ENCODE measurements at places on chromosomes 7 and 10.

DNA sequence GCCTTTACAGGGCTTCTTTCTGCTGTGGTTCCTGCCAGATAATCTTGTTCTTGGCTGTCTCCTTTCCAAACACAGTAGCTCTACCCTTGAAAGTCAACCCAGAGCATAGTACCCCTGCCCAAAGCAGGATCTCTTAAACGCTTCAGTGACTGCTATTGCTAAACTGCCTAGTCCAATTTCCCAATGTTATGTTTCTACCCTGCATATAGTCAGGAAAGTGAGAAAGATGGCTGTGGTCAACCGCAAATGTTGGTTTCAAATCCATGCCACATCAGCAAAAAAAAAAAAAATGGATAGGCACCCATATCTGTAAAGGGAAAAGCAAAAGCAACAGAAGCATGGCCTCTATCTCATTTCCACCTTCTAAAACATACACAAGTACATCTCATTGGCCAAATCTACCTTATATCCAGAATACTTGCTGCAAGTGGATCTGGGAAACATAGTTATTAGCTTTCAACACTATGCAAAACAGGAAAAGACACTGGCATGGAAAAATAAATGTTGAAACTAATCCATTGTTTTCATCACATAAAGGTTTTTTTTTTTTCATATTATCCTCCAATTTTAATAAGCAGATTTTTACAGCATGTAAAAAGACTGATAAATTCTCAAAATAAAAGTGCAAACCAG is 59.8 kb downstream of the DNAJC1 start:
- DNase-seq, result no peak

- DNase-seq, result no peak
These were observed 21.1 kb downstream of the FRMD4A start for GRCh38 chr10:14309593-14309992.

DNA sequence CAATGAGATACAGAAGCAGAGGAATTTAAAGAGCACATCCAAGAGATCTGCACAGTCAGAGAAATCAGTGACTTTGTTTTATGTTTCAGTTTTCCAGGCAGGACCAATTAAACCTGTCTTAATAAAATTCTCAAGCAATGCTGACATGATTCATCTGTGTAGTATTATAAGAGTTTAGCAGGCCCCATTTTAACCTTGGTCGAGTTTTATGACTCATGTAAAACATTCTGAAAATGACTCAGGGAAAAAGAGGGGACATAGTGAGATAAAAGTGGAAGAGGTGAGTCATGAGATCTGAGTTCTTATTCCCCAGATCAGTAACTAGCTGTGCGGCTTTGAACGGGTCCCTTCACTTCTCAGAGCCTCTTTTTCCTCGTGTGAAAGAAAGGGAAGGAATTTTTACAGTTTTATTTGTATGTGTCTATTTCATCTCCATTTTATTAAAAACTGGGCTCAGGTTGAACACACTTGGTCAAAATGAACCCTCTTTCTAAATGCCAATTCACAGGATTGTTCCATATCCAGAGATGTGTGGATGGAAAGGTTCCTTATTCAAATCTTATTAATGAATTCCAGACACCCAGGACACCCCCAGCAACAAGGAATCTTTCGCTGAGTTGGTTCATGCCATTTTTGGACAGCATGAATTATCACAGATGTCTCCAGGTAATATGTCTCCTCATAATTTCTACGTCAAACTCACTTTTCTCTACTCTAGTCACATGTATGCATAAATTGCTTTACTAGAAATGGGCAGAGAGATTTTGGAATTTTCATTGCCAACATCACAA is 143.2 kb downstream of the JAZF1 start:
- DNase-seq, result no peak

DNA sequence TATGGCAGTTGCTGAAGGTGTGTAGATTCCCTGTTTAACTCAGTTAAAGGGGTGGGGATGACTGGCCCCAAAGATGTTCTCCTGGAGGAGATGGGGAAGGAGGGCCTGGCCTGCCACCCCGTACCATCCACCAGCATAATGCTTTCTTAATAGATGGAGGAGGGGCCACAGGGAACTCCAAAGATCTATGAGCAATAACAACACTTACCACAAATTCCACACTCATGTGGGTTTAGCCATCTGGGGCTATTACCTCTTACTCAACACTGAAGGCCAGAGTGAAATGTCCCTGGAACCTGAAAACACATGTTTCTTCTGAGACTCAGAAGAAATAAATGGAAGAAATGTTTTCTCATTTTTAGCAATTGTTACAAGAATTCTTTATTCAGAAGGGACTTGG is 259.0 kb downstream of the CXCL12 start:
- DNase-seq, result no peak

GRCh38 chr10:129418496-129419225 is 48.4 kb upstream of the MGMT start:
- DNase-seq, result no peak

DNA sequence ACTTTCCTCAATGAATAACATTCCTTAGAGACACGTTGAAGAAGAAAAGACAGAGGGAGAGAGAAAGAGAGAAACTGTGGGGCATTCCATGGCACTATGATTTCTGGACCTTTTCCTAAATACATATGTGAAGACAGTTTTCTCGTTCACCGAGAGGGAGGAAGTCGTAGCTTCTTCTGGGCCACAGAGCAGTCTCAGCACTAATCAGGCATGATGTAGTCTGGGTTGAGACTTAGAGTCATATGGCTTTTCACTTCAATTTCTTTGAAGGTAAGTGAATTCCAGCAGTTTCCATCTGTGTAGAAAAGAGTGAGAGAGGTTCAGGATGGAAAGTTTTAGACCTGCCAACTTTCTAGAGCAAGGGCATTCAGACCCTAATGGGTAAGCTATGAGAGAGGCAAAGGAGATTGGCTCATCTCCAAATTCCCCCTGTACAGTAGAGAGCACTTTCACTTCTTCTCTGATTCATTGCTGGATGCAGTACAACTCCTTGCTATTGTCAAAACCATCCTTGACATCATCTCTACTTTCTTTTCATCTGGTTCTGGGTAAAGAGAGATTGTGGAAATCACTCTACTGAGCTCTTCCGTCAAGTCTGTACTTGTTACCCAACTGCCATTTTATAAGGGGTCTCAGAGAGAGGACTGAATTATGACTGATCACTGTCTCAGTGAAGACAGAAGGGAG is 31.5 kb upstream of the OR9A4 start:
- no peak for DNase-seq

- DNase-seq, result no peak
These were observed 163.2 kb downstream of the NOC3L start for GRCh38 chr10:94199565-94199964.

- no peak for DNase-seq
These were observed 243.8 kb upstream of the ETV1 start for GRCh38 chr7:14233076-14233867.

DNA sequence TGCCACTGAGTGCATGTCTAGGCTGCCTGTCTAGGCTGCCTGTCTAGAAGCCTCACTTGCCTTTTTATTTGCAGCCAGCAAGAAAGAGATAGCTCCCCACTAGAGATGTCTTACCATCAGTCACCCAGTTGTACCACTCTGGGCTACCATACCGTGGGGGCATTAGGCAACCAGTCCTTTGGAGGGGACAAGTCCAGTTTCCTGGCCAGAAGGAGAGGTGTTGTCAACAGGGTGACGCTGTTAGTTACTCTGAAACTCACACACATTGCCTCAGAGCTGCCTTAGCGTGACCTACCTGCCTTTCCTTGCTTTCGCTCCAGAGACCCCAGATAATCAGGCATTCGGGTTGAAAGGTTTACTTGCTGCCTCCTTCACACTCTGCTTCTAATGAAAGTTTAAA is 155.4 kb downstream of the CELF2 start:
- no peak for DNase-seq

- no peak for DNase-seq
These were observed 18.8 kb downstream of the CAMK2B start for GRCh38 chr7:44306606-44307005.

- DNase-seq, result no peak
These were observed 37.9 kb downstream of the GRK5 start for GRCh38 chr10:119245272-119245671.

- no peak for DNase-seq
These were observed 90.9 kb downstream of the MLLT10 start for GRCh38 chr10:21624951-21625350.

- no peak for DNase-seq
These were observed 52.0 kb downstream of the PAXIP1 start for GRCh38 chr7:154950960-154951359.

GRCh38 chr7:151736403-151736909 is 140.5 kb downstream of the PRKAG2 start:
- peak; percentile 3 for DNase-seq

GRCh38 chr7:146486519-146486918 is 369.9 kb downstream of the CNTNAP2 start:
- no peak for DNase-seq

DNA sequence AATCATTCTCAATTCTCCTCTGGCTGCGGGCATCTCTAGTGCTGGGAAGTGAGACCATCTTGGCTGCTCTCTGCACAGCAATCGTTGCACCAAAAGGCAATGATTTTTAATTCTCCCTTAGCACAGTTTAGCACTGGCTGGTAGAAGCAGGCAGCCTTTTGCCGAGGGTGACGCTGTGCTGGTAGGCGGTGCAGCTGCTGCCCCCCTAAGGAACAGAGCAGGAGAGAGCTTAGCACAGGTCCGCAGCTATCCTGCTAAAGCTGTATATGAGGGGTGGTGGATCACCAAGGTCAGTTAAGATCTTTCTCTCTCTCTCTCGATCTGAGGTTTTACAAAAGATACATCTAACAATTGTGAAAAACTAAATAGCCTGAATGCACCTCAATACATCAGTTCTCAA is 390.1 kb downstream of the GATA3 start:
- DNase-seq, result no peak

DNA sequence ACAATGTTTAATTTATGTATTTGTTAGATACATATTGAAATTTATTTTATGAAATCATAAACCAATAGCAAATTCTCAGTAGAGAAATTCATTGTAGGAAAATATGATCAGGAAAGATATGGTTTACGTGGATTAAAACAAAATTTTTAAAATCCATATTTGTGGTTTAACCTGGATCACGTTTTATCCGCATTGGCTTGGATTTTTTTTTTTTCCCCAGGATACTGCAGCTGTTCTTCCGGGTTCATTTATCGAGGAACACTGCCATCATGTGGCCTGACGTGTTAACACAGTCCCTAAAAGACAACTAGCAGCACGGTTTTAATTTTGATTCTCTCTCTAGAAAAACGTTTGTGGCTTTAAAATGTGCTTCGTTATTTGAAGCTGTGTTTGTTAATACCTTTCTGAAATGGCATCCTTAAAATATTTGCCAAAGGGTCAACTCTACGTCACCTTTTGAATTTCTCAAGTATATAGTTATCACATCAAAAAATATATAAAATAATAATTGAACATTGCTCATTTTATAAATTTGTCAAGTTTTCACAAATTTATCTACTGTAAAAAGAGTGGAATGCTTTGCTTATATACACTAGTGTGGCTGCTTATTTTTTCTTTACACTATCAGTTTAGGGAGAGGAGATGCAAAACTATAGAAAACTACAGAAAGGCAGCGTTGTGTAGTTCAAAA is 8.7 kb upstream of the ASB4 start:
- peak; percentile 67 for DNase-seq

DNA sequence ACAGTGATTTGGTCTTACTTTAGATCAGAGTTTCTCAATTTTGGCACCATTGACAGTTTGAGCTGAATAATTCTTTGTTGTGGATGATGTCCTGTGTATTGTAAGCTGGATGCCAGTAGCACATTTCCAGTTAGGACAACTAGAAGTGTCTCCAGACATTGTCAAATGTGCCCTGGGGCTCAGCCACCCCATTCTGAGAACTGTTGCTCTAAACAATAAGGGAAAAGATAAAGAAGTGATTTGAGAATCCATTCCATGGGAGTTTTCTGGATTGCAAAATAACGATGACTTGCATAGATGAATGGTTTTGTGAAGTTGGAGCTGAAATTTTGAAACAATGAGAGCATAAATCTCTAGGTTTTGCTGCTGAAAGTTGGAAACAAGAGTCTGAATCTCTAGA is 44.6 kb downstream of the NUP205 start:
- DNase-seq, result no peak

GRCh38 chr7:44246396-44247113 is 45.8 kb downstream of the YKT6 start:
- DNase-seq, result no peak

DNA sequence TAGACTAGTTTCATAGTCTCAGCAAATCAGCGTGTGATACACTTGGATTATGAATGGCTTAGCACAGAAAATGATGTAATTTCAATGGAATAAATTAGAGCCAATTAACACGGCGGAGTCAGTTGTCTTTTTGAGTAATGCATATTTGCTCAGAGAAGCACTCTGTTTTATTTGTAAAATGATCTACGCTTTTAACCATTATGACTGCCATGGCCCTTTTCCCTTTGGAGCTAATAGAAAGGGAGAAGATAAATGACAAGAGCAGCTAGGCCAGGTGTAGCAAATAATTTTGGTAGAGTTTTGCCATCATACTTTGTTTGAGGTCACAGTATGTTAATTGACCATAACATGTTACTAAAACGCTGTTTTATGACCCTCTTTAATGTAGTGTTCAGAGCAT is 86.8 kb downstream of the GPR158 start:
- DNase-seq, result peak; percentile 92

DNA sequence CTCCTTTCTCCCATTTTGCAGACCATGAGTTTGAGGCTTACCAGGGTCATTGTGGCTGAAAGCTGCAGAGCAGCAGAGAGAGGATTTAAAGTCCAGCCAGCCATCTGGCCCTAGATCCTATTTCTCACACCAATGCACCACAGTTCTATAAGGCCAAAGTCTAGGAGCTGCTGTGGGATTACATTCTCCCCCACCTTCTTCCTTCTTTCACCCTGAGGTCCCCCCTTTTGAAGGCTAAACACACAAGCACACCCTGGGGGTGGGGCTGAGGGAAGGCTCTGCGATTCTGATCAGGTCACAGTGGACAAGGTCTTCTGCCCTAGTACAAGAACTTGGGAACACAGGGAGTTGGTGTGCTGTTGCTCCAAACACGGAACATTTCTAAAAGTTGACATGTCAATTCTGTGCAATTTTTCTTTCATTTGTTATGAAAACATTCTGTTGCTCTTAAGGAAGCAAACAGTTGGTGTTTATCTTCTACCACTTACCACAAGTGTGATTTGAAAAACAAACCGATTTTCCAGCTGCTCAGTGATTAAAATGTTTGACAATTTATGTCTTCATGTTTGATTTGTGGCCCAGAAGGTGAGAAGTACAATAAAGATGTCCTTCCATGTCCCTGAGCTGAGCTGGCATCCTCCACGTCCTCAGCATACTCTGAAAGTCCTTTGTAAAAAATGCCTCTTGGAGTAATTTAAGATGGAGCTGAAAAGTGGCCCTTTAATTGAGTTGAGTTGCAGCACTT is 271.6 kb upstream of the PPP2R2D start:
- no peak for DNase-seq

All from NCI-H774 (cell line).